ENCODE measurements at places on chromosomes 16 and 17.

DNA sequence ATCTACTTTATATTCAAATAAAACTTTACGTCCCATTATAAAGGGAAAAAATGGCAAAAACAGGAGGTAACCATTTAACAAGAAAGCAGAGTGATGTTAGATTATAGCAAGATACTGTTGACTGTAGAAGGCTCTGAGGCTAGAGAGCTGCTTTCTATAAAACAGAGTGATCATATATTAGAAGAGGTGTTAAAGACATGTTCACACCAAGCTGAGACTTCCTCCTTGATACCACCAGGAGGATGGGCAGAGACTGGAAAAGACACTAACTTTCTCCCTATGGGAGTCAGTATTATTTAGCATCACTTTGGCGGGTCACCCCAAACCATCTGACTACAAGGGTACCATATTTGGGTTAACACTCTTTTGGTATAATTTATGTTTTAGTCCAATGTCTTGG, 687 bp upstream of the CIITA start:
- no peak for DNase-seq

- no peak for DNase-seq
Measured at GRCh38 chr17:8857919-8858318, 9.6 kb downstream of the PIK3R6 start.

DNA sequence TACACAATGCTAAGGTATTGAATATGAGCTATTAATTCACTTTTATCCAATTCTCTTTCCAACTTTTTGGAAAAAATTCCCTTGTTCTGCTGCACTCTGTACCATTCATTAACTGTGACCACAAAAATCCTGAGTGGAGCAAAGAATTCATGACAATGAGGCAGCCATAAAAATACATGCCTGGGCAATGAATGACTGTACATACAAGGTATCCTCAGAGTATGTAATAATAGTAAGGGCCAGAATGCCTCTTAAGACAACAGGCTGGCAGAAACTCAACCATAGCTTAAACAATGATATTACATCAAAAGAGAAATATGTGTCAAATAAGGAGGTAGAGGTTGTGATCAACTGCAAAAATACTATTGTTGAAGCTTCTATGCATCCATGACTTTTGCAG, 74.7 kb upstream of the CA10 start:
- DNase-seq, result no peak

DNA sequence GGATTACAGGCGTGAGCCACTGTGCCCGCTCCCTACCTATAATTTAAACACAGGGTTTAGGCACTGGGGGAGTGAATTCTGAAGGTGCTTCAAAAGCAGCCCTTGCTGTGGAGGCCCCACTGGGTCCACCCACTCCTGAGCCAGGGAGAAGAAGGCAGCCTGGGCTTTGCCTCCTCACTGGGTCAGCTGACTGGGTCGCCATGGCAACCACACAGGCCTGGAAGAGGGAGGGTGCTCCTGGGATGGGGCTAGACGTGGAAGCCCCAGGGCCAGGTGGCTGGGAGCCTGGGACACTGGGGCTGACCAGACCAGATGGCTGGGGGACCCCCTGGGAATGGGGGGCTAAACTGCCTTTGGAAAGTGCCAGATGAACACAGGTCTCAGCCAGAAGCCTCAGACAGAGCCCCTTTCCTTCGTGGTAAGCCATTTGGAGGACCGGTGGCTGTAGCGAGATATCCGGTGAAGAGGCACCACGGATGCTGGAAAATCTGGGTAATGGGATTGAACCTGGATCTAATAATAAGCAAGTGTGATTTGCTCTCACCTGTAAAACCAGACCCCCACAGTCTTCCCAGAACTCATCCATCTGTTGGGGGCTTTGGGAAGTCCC, 32.9 kb downstream of the TRARG1 start:
- no peak for DNase-seq

All from stimulated activated CD4-positive, alpha-beta T cell treated with anti-CD3 and anti-CD28 coated beads, TNF-alpha, amount 100 ng/mL, for 4 hours (primary cell).